Progenitor cell of endocrine pancreas (in vitro differentiated cells): ENCODE measurements at places on chromosomes 1 and 21.

DNA sequence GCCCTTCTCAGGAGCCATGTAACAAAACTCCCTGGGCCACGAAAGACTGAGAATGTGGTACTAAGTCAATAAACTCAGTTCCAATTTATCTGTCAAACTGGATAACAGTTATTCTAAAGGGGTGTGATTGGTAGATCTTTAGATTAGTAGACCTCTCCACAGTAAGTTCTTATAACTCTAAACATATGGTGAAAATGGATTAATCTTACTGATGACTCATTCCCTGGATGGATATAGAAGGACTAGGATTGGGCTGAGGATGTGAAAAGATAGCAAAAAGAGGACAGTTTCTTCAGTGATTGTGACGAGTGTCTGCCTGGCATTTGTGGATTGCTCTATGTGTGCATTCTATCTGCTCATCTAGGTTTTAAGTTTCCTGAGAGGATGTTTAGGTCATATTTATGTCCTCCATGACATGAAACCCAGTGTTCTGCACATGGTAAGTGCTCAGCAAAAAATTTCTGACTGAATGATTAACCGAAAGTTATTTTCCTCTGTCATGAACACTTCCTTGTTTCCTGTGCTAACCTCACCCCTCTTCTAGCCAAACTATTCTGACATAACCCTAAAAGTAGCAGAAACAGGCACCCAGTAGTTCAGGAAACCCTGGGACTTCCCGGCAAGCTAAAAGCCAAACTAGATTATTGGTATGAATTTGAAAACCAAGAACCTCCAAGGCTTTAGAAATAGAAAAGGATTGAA, 397.5 kb upstream of the PLXNA2 start:
- no peak for DNase-seq

- DNase-seq: no peak
These were observed 21.8 kb downstream of the PTPRC start for GRCh38 chr1:198660341-198661261.

GRCh38 chr1:169250022-169250421, 117.6 kb downstream of the NME7 start:
- DNase-seq: no peak

GRCh38 chr1:105608713-105609112, 1447.8 kb upstream of the PRMT6 start:
- DNase-seq: no peak

- DNase-seq: no peak
These were observed 64.0 kb upstream of the ZNF281 start for GRCh38 chr1:200473698-200474371.
